ENCODE measurements at places on chromosomes 6 and 20.

GRCh38 chr20:40293740-40294139, 395.3 kb downstream of the MAFB start:
- no peak for DNase-seq

DNA sequence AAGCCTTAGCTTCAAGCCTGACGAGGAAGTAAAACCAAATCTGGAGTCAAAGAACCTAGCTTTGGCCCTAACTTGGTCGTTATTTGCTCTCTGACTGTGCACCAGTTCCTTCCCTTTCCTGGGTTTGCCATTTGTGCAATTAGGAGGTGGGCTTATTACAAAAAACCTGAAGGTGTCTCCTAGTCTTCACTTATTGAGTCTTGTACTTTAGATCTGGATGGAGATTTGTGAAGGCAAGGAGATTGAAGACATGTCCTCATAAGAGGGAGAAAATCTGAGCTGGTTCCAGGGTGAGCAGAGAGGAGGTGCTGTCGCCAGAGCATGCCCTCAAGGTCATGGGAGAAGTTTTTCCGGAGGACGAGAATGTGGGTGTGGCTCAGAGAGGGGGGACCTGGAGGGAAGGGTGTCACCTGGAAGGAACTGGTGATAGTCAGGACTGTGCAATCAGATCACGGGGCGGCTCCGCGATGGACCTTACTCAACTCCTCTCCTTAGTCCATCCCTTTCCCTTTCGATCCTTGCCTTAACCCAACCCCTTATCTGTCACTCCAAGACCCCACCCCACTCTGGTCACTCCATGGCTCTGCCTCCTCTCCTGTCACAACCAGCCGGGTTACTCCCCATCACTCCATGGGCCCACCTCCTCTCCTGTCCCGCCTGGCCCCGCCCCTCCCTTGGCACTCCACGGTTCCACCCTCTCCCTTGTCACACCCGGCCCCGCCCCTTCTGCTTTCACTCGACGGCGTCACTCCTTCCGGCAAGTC, 588 bp upstream of the ACSS2 start:
- no peak for DNase-seq

GRCh38 chr6:89680150-89680549, 41.6 kb upstream of the LYRM2 start:
- DNase-seq, result no peak

GRCh38 chr6:125363039-125363823, 61.5 kb upstream of the HDDC2 start:
- peak; percentile 19 for DNase-seq

DNA sequence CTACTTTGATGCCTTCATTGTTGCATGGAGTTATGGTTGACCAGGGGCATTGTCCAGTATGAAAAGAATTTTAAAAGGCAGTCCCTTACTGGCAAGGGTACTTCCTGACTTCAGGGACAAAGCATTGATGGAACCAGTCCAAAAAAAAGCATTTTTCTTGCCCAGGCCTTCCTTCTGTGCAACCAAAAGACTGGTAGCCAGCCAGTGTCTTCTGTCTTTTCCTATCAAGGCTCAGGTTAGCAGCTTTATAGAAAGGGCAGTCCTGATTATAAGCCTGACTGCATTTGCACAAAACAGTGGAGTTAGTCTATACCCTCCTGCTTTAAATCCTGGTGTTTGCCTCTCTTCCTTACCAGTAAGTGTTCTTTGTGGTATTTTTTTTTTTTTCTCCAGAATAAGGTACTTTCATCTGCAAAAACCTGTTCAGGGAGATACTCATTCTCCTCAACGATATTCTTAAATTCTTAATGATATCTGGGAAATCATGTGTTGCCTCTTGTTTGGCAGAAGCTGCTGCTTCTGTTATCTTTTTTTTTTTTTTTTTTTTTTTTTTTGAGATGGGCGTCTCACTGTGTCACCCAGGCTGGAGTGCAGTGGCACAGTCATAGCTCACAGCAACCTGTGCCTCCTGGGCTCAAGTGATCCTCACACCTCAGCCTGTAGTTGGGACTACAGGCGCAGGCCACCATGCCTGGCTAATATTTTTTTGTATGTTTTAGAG, 33.9 kb downstream of the SCAF8 start:
- DNase-seq, result no peak
